Heart right ventricle (tissue), 16 donors: ENCODE measurements at places on chromosomes 5 and 9. TPM values are rescaled to one million over a fixed set of nuclear protein-coding genes. Genes with fewer than 3 reads are reported as not detected.

DNA sequence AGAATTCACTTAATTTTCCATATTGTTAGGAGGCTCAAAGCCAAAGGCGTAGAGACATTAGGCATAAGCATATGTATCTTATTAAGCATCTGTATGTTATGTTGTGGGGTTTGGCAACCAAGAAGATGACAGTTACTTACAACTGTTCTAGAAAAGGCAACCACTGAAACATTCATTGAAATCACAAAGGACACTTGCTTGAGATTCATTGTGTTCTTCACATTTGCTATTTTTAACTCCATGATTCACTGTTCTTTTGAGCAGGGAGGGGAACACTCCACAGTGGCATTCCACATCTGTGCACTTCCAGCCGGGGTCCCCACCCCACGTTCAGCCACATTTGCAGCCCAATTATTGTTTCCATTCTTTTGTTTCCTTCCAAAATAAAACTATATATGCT is 107.1 kb downstream of the PALM2AKAP2 start:
- peak; percentile 19 for DNase-seq

DNA sequence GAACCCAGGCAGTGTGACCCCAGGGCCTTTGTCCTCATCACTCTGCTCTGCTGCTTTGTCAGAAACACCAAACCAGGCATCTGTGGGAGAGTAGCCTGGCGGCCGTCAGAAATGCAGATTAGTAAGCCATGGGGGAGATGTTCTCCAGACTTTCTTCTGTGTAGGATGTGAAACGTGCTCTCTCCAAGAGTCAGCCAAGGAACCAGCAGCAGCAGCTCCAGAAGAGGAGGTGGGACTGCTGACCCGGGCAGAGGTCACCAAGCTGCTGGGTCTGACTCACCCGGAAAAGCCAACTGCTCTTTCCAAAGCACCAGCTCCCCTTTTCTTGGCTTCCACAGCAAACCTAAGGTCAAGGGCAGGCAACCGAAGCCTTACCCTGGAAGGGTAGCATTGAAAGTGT is 14.4 kb upstream of the ABLIM3 start:
- no peak for DNase-seq

DNA sequence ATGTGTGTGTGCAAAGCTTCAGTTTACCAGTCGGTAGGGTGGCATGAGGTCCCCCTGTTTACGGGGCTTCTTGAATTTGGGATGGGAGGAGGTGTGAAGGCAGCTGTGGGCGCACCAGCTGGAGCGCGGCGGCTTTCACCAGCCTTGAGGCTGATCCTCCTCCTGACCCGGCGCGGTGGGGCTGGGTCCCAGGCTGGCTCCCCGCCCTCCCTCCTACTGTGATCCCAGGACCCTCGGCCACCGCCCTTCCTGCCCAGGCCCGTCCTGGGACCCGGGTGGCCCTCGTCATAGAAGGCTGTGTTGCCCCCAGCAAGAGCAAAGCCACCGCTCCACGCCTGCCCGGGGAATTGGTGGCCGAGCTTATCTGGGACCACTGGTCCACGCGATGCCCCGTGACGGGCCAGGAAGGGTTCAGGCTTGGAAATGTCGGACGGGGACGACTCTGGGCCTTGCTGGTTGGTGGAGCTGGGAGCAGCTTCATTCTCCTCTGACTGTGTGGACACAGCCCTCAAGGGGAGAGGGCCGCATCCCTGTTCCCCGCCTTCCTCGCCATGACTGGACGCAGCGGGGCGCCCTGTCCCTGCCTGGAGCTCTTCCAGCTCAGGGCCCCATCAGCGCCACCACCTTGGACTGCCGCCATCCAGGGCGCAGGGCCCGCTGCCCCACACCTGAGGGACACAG is 271.1 kb upstream of the IRX1 start:
- DNase-seq, result no peak

DNA sequence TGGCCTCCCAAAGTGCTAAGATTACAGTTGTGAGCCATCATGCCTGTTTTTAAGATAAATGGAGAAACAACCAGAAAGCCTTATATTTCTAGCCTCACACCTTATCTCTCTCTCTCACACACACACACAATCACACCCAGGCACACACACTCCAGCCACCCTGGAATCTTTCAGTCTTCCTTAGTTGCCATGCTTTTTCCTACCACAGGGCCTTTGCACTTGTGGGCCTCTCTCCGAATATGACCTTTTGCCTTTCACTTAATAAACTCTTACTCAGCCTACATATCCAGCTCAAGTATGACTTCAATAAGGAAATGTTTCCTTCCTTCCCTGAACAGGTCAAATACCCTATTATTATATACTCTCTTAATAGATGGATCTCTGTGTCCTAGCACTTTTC is 290.7 kb downstream of the NFIB start:
- DNase-seq, result no peak

DNA sequence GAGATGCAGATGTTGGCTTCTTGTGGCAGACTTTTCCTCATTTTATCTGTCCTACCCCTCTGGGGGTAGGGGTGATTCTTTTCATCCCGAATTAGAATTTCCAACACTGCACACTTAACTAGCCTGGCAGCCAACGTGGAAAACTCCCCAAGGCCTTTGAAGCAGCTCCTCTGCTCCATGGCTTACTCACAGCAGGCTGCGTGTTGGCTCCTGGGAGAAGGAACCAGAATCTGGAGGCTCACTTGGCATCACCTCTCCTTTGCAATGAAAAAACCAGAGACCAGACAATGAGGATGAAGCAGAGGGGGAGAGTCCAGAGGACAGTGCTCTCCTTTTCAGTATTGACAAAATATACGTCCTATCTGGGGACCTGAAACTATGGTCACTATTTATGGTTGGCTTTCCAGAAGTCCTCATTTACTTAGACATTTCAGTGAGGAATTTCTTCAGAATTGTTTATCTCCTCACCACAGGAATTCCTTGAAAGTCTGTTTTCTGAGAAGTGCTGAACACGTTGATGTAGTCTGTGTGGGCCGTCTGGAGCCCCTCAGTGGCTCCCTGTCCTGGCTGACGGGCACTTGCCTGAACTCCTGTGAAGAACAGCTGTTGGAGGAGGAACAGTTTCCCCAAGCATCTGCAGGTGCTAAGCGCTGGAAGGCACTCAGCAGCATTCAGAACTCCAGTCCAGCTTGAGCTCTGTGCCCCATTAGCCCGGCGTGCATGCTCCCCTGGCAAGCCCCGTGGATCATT is 231.3 kb downstream of the RFK start:
- no peak for DNase-seq

DNA sequence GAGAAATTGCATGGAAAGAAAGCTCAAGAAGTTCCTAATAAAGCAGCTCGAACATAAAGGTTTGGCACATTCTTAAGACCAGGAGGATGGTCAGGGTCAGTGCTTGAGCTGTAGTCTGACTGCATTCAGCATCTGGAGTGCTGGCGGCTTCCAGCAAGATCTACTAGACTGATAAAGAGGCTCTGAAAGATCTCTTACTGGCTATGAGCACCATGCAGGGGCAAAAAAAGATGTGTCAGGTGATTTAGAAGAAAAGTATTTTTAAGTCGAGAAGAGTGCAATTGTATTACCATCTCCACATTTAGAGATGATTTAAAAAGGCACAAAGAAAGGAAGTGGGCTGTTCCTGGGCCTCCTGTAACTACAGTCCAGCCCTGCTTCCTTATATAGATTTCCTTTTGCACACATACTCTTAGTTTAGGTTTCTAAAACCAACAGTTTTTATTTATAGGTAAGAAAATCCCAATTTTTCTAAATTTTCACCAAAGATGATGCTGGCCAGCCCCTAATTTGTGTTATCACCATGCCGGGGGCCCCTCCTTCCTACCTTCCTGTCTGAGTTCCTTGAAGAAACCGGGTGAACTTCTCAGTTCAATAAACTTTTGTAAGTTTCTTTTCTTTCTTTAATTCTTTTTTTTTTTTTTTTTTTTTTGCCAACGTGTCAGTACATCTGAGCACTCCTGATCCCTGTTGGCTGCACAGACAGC is 65.9 kb upstream of the PLPP1 start:
- peak; percentile 56 for DNase-seq

GRCh38 chr5:72692651-72693442 is 123.6 kb upstream of the TNPO1 start:
- DNase-seq, result no peak

- no peak for DNase-seq
Observed at GRCh38 chr9:136673975-136674785, 11.5 kb downstream of the EGFL7 start.

GRCh38 chr5:17379100-17379951 is 118.7 kb upstream of the TAF11L2 start:
- no peak for DNase-seq

- no peak for DNase-seq
Observed at GRCh38 chr5:1041225-1042143, 32.9 kb downstream of the NKD2 start.

- no peak for DNase-seq
Observed at GRCh38 chr9:2060424-2060823, 45.3 kb downstream of the SMARCA2 start.

DNA sequence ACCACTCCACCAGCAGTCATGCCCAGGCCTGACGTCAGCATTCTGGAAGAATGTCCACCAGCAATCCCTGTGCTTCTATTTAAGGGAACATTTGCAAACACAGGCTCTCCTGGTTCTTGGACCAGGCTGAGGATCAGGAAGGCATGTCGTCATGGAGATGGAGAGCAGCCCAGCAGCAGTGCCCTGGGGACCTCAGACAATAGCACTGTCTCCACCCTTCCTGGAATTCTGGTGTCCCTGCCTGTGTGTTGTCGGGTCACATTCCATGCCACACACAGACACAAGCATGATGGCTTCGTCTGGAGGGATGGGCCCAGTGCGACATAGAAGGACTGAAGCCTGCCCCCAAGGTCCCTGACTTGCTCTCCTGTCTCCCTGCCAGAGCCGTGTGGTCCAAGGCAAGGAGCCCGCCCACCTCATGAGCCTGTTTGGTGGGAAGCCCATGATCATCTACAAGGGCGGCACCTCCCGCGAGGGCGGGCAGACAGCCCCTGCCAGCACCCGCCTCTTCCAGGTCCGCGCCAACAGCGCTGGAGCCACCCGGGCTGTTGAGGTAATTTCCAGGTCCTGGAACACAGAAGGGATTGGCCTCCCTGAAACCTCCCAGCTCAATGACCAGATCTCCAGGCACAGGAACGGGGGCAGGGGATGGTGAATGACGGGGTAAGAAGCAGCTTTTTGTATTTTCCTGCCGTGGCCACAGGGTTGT is 43.8 kb downstream of the STOM start:
- peak; percentile 94 for DNase-seq

- DNase-seq, result no peak
Observed at GRCh38 chr9:100020121-100020795, 78.5 kb downstream of the ERP44 start.

GRCh38 chr9:117718085-117718484 is 13.9 kb downstream of the TLR4 start:
- no peak for DNase-seq

- no peak for DNase-seq
Observed at GRCh38 chr5:98282521-98282920, 490.9 kb upstream of the RGMB start.

GRCh38 chr5:177081859-177082258 is 4.9 kb upstream of the FGFR4 start:
- DNase-seq, result no peak

- DNase-seq, result no peak
Observed at GRCh38 chr5:179242676-179243075, 102.6 kb downstream of the ADAMTS2 start.

DNA sequence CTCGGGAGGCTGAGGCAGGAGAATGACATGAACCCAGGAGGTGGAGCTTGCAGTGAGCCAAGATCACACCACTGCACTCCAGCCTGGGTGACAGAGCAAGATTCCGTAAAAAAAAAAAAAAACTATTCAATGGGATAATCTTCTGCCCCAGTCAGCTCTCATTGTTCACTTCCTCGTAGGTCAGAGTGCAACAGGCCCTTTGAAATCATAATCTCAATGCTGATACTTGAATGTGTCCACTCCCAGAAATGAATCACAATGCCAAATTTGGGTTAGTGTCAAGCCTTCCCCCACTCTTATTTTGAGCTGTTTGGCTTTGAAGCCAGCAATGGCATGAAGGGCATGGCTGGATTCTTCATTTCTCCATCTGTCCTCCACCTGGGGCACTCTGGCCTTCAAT is 610.3 kb upstream of the KLF4 start:
- no peak for DNase-seq

Gene F2RL1
- 3.9 TPM for polyA plus RNA-seq

Gene SLC4A9
- polyA plus RNA-seq, result 0.01 TPM

Gene C5orf52
- polyA plus RNA-seq, result not detected

Gene FGF1
- polyA plus RNA-seq, result 5.1 TPM

Gene NR6A1
- polyA plus RNA-seq, result 1.0 TPM

Gene CTNND2
- polyA plus RNA-seq, result 4.6 TPM

Gene STPG3
- not detected for polyA plus RNA-seq

Gene BAAT
- 0.15 TPM for polyA plus RNA-seq

Gene SPINK5
- 3.4 TPM for polyA plus RNA-seq

Gene KIF27
- polyA plus RNA-seq, result 0.57 TPM

Gene MARCHF3
- 4.8 TPM for polyA plus RNA-seq
